Activated naive CD4-positive, alpha-beta T cell treated with Interleukin-2 at 50 U/mL for 16 hours (primary cell): ENCODE measurements at places on chromosomes 7 and 10.
A peak's percentile ranks its signal among the peaks of the same experiment; 100 is the strongest.

DNA sequence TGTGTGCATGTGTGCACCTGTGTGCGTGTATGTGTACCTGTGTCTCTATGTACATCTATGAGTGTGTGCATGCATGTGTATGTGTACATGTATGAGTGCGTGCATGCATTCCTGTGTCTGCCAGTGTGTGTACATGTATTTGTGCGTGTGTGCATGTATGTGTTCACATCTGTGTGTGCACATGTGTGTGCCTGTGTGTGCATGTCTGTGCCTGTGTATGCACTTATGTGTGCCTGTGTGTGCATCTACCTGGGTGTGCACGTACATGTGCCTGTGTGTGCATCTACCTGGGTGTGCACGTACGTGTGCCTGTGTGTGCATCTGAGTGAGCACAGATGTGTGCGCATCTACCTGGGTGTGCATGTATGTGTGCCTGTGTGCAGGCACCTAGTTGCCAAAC is 102.2 kb upstream of the DIP2C start:
- DNase-seq: no peak

DNA sequence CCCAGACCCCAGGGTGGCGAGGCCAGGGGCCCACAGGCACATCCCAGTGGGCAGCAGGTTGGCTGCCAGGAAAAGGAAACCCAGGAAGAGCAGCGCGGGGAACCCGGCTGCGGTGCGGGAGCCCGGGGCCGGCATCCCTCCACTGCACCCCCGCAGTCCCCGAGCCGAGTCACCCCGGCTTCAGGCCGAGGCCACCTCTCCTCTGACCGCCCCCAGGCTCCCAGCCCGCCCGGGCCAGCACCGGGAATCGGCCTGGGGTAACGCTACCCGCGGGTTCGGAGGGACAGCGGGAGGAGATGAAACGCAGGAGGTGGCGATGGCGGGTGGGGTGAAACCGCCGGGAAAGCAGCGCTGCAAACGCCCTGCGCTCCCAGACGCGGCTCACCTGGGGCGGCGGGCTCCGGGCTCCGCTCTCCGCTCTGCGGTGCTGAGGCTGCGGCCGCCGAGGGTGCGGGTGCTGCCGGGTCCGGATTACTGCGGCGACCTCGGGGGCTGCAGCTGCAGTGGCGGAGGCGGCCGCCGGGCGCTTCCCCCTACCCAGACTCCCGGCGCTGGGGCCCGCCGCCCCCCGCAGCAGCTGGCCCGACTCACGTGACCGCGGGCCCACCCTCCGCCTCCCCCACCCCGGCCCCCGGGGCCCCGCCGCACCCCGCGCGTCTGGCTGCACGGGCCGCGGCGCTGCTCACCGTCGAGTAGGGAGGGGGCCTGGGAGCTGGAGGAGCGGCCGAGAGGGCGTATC is at the start of gene SCRN1:
Gene SCRN1, minus strand, starts transcription at position 545 of the 739 bp plus-strand sequence. CDS start 20,734 bp downstream, outside the sequence.
- DNase-seq: peak; percentile 7

DNA sequence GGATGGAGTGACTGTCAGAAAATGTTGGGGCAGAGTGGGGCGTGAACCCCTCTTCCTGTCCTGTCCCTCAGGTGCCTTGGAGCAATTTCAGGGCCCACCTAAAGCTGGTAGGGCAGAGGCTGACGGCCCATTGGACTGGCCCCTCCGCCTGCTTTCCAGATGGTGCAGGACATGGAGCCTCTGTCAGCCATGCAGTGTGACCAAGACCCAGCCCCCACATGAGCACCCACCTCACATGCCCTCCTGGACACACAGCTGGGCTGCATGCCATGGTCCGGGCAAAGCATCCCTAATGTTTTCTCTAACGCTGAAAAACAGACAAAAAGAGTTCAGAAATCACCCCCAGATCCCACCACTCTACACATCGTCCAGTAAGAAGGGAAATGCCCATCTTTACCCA is 51.3 kb upstream of the PSAP start:
- no peak for DNase-seq

DNA sequence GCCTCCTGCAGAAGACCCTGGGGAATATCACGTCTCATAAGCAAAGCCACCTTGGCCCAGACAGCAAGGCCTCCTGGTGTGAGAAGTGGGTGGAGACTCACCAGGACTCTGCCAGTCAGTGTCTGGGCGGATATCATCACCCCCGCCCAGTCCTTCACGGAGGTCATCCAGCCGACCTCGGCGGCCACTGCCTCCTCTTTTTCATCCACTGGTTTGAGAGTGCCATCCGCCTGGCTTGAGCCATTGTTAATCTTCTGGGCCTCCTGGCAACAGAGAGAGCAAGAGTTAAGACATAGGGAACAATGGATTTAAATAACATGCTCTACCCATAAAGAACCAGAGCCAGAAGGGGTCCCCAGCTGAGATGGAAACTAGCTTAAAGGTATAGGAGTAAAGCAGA is 233.8 kb downstream of the KCNMA1 start:
- DNase-seq: no peak

DNA sequence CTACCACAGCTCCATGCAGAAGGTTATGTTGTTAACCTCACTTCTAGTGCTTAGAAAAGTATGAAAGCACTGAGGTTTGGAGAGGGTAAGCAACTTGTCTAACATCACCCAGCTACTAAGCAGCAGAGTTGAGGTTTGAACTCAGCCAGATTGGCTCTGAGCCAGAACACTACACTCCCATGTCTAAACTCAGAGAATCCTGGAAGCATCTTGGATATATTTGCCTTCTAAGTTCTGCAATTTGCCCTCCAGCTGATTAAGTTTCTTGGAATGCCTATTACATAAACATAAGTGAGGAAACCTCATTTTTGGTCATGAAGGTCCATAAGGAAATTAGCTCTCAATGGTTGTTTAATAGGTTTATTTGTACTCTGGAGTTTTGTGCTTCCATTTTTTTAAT is 78.1 kb upstream of the PHYHIPL start:
- DNase-seq: no peak
